ENCODE measurements at places on chromosomes 6 and 20.

DNA sequence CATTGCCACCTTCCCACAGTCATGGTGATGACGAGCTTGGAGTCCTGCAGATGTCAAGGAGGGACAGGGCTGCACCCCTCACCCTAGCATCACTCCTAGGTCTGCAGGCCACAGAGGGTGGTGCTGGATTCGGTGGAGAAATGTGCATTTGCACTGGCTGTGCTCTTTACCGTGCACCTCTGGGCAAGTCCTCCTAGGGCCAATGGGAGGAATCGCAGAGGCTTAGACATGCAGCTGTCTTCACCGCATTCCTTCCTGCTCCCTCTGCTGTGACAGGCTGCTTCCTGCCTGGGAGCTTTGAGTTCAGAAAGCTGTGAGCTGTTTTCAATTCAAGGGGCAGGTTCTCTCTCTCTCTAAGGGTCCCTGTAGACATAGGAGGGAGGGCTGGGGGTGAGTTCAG, 85.1 kb downstream of the EDN3 start:
- peaks cover 7% of the 10 kb centered on the region for H3K4me1 ChIP-seq
- DNase-seq = no peak
- peaks cover 11% of the 10 kb centered on the region for H3K27me3 ChIP-seq
- H3K27ac ChIP-seq = no peak overlapping the region
- no peak overlapping the region for H3K4me3 ChIP-seq
- H3K36me3 ChIP-seq = no peaks in the 10 kb centered on the region

DNA sequence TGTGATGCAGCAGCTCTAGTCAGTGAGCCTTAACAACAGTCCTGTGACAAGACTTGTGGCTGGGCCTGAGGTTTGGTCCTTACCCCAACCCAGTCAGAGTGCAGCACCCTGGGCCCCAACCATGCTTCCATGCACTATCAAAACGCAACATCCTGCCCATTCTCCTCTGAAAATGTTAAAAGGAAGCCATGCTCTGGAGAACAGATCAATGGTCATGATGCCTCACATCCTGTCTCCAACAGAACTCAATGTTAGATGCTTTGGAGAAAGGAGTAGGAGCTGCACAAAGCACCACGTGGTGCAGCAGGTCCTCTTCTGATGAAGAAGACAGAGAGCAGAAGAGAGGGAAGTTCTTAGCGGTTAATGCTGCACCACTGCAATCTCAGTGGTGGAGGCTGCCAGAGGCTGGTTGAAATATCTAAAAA, 41.9 kb downstream of the TRAM2 start:
- peaks cover 10% of the 10 kb centered on the region for H3K4me1 ChIP-seq
- no peak for DNase-seq
- H3K27me3 ChIP-seq = no peaks in the 10 kb centered on the region

DNA sequence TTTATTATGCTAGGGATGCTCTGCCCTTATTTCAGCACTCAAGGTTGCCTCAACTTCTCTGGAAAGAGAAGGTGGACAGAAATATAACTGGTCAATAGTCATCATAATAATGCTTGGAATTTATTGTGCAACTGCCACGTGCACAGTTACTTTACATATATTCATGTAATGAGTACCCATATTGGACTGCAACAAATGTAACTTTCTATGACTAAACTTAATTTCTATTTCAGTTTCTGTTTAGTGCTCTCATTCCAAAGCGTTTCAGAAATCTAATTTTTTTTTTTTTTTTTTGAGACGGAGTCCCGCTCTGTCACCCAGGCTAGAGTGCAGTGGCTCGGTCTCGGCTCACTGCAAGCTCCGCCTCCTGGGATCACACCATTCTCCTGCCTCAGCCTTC, 28.3 kb upstream of the CD83 start:
- H3K4me1 ChIP-seq = peaks cover 93% of the 10 kb centered on the region

DNA sequence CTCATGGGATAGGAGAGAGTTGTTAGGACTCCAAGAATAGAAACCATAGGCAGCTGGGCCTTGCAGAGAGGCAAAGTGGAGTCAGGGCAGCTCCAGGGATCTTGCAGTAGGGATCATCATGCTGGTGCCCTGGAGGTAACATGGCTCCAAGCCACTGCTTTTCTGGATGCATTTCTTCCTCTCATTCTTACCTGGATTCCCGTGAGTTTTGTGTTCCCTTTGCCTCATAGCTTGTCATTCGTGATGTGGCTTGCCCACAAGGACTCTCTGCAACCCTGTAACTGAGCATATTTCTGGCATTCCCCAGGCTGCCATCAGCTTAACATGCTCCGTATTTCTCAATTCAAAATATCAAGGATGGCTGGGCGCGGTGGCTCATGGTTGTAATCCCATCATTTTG, 5.3 kb downstream of the NHLRC1 start:
- H3K27ac ChIP-seq = no peak overlapping the region
- H3K36me3 ChIP-seq = no peaks in the 10 kb centered on the region

DNA sequence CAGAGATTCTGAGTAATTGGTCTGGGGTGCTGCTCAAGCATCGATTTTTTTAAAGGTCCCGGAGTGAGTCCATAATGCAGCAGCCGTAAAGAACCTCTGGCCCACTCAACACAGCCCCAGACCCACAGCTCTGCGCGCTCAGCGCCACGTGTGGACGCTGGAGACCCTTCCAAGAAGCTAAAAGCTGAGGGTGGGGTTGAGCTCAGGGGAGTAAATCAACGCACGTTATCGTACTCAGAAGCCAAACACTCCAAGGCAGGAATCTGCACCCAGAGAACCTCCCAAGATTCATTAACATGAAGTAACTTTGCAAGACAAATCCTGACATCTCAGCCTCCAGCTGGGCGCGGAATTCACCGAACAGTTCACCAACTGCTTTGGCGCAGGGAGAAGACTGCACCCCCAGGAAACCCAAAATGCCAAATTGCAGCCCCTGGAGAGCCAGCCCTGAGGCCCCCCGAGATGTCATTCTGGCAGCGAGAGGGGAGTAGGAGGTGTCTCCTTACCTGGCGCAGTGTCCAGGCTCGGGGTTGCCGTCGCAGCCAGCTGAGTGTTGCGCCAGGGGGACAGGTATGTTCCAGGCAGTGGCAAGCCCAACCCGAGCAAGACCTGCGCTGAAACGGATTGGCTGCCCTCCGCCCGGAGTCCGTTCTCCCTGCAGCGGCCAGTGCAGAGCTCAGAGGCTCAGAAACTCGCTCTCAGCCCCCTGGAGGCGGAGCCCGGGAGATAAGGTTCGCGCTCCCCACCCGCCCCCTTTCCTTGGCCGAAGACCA, at the start of gene COL21A1:
COL21A1 (minus strand) TSS at position 700 of the 773 bp plus-strand sequence. CDS start 64,962 bp downstream, outside the sequence.
- no peak within 1 kb of the TSS for H3K4me3 ChIP-seq
- no peak within 1 kb of the TSS for H3K27ac ChIP-seq
- no peaks in the 10 kb centered on the region for H3K36me3 ChIP-seq
- no peak for DNase-seq
